H7 (cell line): ENCODE measurements at places on chromosomes 12 and 14. TPM values are rescaled to one million over a fixed set of nuclear protein-coding genes. Genes with fewer than 3 reads are reported as not detected.

GRCh38 chr12:132818562-132818961 is 10.1 kb downstream of the GOLGA3 start:
- no peak for DNase-seq

DNA sequence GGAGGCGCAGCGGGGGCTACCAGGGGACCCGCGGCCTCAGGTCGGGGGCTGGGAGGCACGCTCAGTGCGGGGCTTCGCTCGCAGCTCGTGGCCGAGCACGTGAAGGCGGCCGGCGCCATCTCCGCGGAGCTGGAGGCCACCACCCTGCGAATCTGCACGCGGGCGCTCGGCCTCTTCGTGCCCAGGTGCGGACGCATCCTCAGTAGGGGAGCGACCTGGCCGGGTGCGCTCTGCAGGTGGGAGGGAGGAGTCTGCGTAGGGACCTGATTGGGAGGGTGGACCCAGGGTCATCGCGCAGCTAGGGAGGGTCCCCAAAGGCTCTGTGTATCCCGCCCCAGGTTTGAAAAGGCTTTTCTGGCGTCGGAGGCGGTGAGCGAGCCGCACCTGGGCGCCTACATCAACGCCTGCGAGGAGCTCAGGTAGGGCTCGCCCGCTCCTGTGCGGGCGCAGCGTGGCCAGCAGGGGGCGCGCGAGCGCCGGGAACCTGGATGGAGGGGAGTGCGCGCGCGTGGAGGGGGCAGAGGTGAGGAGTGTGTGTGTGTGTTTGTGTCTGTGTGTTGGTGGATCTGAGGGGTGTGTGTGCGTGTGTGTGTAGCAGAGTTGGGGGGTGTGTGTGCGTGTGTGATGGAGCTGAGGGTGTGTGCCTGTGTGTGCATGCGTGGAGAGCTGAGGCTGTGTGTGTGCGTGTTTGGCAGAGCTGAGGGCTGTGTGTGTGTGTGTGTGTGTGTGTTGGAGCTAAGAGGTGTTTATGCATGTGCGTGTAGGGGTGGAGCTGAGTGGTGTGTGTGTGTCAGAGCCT is 10.3 kb downstream of the EXOC3L4 start:
- peak; percentile 98 for DNase-seq

DNA sequence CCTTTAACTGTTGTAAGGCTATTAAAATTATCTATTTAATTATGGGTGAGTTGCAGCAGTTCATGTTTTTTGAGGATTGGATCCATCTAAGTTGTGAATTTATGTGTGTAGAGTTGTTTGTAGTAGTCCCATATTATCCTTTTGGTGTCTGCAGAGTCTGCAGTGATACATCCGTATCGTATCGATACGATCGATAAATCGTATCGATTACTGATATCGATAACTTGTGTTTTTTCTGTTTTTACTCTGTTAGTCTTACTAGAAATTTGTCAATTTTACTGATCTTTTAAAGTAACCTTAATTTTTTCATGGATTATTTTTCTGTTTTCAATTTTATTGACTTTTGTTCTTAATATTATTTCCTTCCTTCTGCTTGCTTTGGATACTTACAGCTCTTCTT is 462.5 kb upstream of the SOX5 start:
- DNase-seq, result no peak

GRCh38 chr12:66170606-66171005 is 810 bp upstream of the TMBIM4 start:
- no peak for DNase-seq

DNA sequence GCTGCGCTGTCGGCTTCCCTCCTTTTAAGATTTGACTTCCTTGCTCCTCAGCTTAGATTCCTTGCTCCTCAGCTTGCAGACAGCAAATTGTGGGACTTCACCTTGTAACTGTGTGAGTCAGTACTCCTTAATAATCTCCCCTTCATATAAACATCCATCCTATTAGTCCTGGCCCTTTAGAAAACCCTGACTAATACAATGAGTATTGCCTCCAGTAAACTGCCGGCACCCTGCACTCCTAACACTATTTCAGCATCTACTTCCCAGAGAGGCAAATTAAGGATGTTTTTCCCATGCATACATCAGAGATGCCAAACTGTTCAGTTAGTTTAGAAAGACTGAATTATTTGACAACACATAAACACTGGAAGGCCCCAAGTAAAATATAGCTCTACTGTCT is 611.3 kb upstream of the TMEM132C start:
- no peak for DNase-seq

DNA sequence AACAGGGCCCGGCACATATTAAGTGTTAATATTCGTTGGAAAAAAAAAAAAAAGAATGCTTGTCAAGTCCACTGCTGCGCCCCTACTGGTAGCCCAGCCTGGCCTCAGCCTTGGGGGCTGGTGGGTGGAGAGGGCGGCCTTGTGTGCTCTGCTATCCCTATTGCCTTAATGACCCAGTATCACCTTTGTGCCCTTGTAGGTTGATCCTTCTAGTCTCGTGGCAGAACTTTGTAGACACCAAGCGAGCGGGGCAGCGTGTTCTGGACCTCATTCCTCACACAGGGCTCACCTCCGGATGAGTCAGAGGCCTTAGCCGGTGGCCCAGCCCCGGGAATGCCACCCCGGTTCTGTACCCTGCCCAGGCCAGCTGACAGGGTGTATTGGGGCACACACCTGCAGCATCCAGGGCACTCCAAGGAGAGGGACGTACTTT is 1.8 kb upstream of the RCOR1 start:
- DNase-seq, result peak; percentile 77

DNA sequence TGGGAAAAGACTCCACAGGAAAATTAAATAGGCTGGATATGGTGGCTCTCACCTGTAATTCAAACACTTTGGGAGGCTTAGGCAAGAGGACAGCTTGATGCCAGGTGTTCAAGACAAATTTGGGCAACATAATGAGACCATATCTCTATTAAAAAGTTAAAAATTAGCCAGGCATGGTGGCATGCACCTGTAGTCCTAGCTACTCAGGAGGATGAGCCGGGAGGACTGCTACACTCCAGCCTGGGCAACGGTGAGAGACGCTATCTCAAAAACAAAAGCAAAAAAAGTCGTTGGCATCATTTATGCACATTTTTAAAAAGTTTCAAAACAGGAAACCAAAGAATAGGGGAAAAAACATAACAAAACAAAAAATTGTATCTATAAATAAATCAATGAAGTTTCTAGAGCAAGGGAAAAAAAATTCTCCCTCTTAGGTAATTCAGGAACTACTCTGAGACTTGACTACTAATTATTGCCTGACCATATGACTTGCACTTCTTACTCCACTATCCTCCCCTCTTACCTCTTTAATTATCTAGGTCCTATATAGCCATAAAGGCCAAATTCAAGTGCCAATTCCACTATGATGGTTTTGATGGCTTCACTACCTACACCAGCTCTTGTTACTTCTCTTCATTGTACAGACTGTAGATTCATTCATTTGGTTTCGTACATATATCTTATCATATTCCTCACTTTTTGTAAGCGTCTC is 1.6 kb downstream of the METTL3 start:
- no peak for DNase-seq

DNA sequence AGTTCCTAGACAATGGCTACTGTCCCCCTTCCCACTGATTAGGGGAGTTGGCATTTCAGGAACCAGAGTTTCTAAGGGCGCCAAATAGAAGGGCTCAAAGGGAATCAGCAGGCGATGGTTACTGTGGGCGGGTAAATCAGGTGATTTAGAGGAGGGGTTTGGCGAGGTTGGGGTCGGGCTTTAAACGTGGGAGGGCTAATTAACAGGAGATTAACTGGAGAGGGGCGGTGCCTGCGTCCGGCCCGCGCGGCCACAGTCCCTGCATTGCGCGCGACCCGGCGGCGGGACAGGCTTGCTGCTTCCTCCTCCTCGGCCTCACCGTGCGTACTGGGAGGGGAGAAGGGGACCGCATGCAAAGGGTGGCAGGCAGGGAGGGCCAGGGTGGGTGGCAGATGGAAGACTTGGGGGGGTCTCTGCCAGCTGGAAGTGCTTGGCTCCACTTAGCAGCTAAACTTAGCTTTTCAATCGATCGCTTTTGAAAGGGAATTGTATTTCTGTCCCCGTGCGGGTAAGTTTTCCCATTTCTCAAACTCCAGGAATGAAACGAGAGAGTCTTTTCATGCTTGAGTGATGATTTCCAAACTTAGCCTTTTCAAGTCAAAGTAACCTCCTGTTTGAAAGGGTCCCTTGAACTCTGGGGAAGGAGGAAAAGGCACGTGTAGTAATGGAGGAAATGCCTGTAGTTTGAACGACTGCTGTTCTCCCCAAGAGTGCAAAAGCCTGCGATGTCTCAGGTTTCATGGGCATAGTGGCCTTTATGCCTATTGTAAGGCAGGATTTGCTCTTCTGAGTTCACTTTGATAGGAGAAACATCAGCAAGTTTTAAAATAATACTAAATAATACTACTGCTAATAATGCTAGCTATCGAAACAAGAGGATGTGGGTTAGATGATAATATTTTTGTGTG is at the start of gene MGST1:
Gene MGST1 (plus strand): TSS at position 255 of the 908 bp plus-strand sequence. CDS start 6,608 bp downstream, outside the sequence.
- DNase-seq, result peak; percentile 86

GRCh38 chr12:122813310-122813713 is 21.9 kb upstream of the HIP1R start:
- no peak for DNase-seq

DNA sequence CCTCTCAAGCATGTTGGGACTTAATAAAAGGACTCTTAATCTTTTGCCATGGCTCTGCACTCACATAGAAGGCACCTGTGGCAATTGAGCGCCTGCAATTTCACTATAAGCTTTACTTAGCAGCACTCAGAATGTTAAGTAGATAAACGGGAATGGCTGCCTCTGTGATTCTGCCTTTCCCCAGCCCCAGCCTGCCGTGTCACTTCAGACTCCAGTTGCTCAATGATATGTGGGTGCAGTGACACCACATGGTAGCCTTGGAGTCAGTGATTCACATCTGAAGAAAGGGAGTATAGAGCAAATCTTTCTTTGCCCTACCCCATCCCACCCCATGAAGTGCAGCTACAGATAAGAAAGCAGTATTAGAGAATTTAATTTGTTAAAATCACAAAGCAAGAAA is 96.1 kb downstream of the ZFC3H1 start:
- DNase-seq, result no peak

DNA sequence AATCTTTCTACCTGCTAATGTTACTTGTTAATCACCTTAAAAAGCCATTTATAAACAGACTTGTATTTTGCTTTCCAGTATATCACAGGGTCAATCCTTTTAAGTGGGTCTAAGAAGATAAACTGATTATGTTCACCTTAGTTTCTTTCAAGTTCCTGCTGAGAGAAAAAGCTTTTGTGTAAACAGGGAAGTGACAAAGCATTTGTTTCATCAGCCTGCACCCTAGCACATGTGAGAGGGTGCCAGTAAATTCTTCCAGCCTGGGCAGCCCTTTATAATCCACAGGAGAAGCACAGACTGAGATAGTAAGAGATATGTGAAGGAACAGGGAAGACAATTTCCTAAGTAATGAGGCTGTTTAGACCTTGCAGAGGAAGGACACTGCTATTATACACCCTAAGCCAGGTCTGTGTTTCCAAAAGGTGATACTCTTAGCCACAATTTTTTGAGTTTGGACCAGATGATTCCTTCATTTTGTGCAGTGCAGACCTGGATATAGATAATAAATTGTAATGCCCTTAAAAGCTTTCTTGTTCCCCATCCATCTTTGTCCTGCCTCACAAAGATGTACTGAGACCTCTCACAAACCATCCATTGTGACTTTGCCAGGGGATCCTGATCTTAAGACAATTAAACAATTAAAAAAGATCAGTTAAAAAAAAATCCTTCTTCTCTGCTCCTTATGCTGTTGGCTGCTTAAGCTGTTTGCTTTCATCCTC is 150.7 kb downstream of the KTN1 start:
- no peak for DNase-seq

DNA sequence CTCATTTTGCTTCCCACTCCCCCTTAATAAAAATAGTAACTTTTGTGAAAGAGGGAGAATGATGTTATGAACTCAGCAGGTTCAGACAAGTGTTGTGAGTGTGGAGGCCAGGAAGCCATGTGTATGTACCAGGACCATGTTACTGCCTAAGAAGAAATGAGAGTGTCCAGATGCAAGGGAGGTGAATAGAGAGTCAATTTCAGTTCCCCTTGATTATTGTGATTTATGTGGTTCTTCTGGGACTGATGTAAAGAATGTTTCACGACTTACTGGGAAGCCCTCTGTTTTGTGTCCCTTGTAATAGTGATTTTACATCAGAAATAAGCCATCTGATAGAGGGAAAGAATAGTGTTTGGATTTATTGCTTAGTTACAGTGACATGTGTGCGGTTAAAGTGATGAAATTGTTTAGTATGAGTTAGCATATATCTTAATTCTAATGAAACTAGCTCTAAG is 32.5 kb downstream of the FBXO34 start:
- DNase-seq, result no peak

DNA sequence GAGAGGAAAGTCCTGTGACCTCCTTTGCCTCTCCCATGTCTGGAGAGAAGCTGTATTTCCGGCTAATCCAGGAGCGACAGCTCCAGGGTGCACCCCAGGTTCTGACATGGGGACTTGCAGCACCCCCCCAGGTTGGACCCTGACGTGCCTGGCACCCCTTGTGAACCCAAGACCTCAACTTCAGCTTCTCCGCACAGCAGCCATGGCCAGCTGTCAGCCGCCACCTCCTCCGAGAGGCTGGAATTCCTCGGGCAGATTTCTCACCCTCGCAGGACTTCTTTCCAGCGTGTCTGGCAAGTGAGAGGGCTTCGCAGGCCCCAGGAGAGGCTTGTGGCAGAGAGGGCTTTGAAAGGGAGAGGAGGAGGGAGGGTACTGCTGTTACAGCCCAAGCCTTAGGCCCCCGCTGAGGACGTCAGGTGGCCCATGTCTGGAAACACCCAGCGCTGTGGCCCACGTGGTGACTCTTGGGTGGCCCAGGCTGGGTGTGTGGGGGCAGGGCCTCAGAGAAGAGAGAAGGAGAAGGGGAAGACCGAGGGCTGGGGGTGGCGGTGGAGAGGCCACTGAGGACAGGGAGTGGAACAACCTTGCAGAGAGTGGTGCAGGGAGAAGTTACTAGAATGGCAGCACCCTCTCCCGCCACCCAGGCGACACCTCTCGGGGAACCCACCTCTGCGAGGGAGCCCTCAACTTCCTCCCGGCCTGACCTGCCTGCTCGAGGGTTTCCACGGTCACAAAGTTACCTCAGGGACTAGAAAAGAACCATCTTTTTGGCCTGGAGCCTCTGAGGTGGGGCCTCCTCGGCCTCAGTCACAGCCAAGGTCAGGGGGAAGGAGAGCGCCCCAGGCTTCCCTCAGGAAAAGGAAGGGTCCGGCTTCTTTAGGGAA is 11.7 kb upstream of the RPS6KL1 start:
- DNase-seq, result peak; percentile 63

Gene ANG
- total RNA-seq, result 19.4 and 23.5 TPM in 2 replicates

Gene FGF23
- 0.17 and 0.37 TPM in 2 replicates for total RNA-seq

Gene WIF1
- total RNA-seq, result 0.07 and 0.14 TPM in 2 replicates

Gene ZC2HC1C
- 1.3 and 2.7 TPM in 2 replicates for total RNA-seq

Gene KLHL33
- total RNA-seq, result 0.28 TPM in 1 of 2 replicates, not detected in the other

Gene SLC6A15
- 26.4 and 27.0 TPM in 2 replicates for total RNA-seq

Gene NAV3
- total RNA-seq, result 0.14 and 4.2 TPM in 2 replicates

Gene MLXIP
- total RNA-seq, result 29.7 and 49.8 TPM in 2 replicates
